ENCODE measurements at places on chromosomes 5 and 9.

GRCh38 chr5:172493461-172493860 lies 39.1 kb upstream of the SH3PXD2B start:
- no peak for DNase-seq

DNA sequence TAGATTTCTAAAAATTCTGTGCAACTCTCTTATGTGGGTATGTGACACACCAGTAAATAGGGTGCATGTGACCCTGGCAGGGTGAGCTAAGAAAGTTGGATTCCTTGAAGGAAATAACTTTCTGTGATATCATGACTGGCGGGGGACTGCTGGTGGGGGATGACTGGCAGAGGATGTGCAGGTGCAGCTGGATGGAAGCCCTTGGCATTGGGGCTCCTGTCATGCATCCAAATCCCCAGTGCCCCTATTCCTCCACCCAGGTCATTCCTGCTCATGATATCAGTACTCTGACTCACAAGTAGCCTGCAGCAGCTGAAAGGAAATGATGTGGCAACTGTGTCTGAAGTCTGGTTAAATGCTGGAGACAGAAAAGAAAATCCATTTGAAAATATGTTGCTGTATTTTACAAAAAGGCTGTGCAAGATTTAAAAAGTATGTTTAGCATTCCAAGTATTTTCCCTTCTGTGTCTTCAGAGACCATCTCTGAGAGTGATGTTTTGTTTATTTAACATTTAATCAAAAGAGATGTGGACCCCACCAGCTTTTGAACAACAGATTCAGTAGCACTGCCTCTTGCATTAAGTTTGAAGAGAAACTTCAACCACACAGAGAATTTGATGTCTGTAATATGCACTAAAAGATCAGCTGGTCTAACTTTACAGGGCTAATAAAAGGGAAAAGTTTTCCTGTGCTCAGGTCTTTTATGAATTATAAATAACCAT lies 17.9 kb upstream of the ZSWIM6 start:
- peak; percentile 96 for DNase-seq

DNA sequence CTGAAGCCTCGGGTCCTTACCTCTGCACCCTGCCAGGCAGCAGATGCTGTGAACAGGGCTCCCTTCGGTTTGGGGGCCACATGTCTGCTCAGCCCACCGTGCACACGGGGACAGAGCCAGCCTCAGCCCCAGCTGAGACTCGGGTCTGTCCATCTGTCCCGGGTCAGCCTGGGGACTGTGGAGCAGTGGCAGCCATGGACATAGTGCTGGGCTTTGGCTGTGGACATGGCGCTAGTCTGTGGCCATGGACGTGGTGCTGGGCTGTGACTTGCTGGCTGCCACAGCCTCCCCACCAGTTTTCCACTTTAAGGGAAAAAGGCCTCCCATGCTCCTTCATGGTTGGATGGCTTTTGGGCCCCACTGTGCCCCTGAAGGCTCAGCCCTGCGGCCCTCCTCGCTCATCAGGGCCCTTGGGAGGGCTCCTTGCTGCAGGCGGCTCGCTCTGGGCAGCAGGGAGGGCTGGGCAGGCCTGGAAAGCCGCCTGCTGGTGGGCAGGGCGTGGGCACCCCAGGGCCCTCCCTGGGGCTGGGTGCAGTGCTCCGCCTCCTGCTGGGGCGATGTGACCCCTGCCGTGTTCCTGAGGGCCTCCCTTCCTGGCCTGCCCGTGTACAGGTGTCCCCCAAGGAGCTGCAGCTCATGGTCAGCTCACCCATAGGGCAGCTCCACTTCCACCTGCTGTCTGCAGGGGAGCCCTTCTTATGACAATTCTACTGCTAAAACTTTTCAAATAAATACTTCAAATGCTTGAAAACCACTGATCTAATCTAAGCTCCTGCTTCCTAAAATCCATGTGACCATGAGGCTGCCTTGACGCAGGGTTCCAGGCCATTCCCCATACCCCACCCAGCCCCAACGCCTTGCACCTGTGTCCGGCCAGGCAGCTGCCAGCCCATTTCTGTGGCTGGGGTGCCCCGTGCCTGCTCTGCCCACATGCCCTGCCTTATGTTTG lies 112.1 kb upstream of the LMX1B start:
- no peak for DNase-seq

GRCh38 chr5:33685873-33686755 lies 205.7 kb downstream of the ADAMTS12 start:
- no peak for DNase-seq

- no peak for DNase-seq
These were observed 3.0 kb upstream of the SLC44A1 start for GRCh38 chr9:105241356-105242043.

DNA sequence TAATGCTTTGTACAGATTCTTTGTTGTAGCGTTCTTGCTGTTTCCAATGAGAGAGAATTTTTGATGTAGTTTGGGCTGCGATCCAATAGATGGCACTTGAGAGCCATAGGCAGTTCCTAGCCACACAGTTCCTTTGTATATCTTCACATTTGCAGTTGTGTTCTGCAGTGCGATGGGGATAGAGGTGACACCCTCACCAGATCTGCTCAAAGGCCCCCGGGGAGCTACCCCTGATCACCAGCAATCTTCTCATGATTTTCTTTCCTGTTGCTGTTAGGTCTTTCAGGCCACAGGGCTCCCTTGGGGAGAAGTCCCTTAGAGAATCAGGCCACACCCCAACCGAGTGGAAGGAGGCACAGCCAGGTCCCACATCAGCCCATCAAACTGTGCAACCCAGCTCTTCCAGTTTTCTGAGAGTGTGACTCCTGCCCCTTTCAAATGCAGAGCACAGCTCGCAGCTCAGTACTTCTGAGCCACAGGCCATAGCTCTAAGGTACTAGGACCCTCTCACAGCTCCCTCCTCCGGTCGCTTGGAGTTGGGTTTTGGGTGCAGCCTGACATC lies 353.7 kb downstream of the SLCO4C1 start:
- DNase-seq = peak; percentile 42

GRCh38 chr5:32115985-32116384 lies 58.1 kb downstream of the GOLPH3 start:
- no peak for DNase-seq

DNA sequence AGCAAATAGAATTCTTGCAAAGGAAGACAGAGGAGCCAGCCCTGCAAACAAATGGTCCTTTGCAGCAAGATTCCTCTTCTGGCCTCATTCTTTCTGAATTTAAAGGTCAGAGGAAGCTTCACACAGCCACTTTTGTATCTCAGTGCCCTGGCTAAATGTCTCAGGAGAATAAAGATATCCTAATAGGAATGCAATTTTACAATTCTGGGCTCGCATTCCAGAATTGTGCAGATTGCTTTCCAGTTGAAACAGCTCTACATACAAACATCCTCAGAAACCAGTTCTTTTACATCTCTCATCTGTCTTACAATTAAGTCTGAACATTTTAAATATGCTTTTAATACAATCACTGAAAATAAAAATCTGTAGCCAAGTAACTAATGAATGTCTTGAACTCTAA lies 14.6 kb upstream of the ACOT12 start:
- DNase-seq = no peak

- DNase-seq = peak; percentile 72
These were observed 5.3 kb upstream of the LCP2 start for GRCh38 chr5:170302653-170303501.

GRCh38 chr5:100667161-100667630 lies 132.0 kb downstream of the FAM174A start:
- DNase-seq = peak; percentile 75

DNA sequence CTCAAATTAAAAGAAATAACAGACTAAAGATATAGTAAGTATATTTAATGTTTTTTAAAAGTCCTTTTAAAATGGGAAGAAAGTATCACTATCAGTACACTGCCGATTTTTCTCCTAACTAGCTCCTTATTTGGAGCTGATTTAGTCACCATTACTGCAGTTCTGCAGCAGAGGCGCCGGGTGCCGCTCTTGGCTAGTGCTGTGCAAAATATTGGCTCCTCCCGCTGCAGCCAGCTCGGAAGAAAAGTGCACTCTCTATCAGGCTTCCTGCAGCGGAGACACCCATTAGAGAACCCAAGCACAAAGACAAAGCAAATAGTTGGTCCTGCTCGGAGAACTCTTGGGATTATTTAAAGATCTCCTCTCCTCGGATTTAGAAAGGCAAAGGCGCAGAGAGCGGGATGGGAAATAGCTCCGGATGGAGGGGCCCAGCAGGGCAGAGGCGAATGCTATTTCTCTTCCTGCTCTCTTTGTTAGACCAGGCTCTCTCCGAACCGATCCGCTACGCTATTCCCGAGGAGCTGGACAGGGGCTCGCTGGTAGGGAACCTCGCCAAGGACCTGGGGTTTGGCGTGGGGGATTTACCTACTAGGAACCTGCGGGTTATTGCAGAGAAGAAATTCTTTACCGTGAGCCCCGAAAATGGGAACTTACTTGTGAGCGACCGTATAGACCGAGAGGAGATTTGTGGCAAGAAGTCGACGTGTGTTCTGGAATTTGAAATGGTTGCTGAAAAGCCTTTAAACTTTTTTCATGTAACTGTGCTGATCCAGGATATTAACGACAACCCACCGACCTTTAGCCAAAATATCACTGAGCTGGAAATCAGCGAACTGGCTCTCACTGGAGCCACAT lies at the start of gene PCDHGB3:
TSS of gene PCDHGB3 (plus strand) at position 249 of the 855 bp plus-strand sequence. CDS start at position 402, 153 bp downstream.
- peak; percentile 85 for DNase-seq

GRCh38 chr5:24388448-24388847 lies 256.3 kb downstream of the CDH10 start:
- DNase-seq = no peak

DNA sequence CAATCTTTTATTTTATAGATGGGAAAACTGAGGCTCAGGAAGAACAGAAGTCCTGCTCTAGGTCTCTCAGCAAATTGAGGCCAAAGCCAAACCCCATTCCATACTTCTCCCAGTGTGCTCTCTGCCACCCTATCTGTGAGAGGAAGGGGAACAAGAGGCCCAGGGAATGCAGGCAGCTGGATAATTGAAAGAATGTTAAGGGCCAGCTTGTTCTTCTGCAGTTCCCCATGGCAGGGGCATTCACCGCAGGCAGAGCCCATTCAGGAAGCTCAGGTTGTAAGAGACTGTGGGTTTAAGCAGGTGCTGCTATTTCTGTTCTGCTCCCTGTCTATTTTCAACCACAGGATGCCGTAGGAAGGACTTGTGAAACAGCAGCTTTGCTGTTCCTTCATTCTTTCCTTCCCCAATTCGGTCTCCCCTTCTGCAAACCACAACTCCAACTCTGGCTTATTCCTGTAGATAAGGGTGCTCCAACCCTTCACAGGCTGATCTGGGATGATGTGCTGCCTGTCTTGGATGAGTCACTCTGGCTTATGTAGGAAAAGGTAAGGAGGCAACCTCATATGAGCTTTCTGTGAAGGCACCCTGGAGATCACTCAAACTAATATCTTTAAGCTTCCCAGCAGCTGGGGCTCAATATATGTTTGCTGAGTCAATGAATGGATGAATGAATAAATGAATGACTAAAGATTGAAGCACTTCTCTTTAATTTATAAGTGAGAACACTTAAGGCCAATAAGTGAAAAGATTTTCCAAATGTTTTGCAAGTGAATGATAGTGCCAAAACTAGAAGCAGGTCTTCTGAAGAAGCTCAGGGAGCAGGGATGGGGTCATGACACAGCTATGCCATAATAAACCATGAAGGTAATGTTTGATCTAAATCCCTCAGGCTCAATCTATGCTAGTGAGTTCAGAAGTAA lies 377.6 kb downstream of the BRINP1 start:
- no peak for DNase-seq
